CD4-positive, alpha-beta T cell treated with Interferon gamma for 1 hour (primary cell): ENCODE measurements at places on chromosomes 6 and 20.

- DNase-seq: no peak
Measured at GRCh38 chr6:16979677-16980370, 122.0 kb upstream of the STMND1 start.

DNA sequence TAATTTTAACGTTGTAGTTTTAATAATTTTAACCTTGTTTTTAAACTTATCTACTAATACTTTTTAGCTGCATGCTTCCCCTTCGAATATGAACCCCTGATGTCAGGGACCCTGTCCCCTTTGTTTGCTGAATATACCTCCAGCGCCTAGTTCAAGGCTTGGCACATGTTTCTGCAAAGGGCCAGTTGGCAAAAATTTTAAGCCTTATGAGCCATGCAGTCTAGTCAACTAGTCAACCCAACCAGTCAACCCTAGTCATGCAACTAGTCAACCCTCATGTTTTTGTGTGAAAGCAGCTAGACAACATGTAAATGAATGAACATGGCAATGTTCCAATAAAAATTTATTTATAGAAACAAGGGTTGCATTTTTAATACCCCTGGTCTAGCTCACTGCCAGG lies 119.8 kb downstream of the BCAS1 start:
- DNase-seq: no peak

GRCh38 chr6:35497571-35498421 lies 917 bp upstream of the TEAD3 start:
- DNase-seq: peak; percentile 12

GRCh38 chr6:91449539-91449938 lies 862.7 kb upstream of the MAP3K7 start:
- DNase-seq: no peak

DNA sequence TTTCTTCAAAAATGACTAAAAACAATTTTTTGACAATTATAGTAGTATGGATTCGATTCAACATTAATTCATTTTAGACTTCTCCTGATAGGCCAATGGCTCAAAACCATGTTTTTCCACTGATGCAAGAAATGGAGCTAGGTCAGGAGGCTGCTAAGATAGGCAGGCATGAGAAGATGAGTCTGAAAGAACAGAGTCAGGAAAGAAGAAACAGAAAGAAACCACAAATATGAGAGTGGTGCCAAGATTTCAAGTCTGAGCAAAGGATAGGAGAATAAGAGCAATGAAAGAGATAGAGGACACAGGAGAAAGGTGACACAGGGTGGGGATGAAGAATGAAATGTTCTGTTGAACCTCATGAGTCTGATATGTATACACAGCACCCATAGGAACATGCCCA lies 112.2 kb downstream of the TASP1 start:
- DNase-seq: no peak

- DNase-seq: no peak
Measured at GRCh38 chr20:23570178-23570760, 2.0 kb upstream of the CST9L start.

- DNase-seq: no peak
Measured at GRCh38 chr6:124560873-124561567, 401.2 kb upstream of the RNF217 start.

DNA sequence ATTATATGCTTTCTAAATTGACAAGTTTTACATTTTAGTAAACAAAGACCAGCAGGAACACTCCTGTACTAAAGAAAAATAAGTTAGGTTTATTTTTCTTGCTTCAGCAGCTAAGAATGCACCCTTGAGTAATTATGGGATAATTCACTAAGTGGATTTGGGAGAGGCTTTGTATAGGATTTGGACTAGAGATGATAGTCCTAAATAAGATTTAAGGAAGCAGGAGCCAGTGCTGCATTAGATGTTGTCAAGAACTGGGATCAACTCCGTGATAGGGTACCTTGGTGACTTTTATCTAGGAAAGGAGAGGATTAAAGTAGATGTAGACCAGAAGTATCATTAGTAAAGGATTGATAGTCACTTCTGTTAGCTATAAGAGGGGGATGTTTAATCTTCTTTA lies 4.1 kb upstream of the C6orf141 start:
- no peak for DNase-seq
